Naive thymus-derived CD8-positive, alpha-beta T cell (primary cell): ENCODE measurements at places on chromosomes 1 and 21.

GRCh38 chr21:45310459-45310858 lies 22.8 kb upstream of the POFUT2 start:
- DNase-seq: no peak
- H3K4me3 ChIP-seq: no peak overlapping the region
- no peak overlapping the region for H3K27ac ChIP-seq
- peaks cover 15% of the 10 kb centered on the region for H3K4me1 ChIP-seq

- no peaks in the 10 kb centered on the region for H3K36me3 ChIP-seq
- no peak for DNase-seq
- peaks cover 2% of the 10 kb centered on the region for H3K27me3 ChIP-seq
- H3K4me1 ChIP-seq: peaks cover 16% of the 10 kb centered on the region
These were observed 126.5 kb downstream of the RHOU start for GRCh38 chr1:228861832-228862180.

GRCh38 chr1:162391790-162392563 lies 10.4 kb downstream of the C1orf226 start:
- H3K4me1 ChIP-seq: peaks cover 6% of the 10 kb centered on the region
- no peaks in the 10 kb centered on the region for H3K36me3 ChIP-seq
- H3K4me3 ChIP-seq: no peak overlapping the region
- no peak for DNase-seq
- peaks cover 21% of the 10 kb centered on the region for H3K27me3 ChIP-seq

DNA sequence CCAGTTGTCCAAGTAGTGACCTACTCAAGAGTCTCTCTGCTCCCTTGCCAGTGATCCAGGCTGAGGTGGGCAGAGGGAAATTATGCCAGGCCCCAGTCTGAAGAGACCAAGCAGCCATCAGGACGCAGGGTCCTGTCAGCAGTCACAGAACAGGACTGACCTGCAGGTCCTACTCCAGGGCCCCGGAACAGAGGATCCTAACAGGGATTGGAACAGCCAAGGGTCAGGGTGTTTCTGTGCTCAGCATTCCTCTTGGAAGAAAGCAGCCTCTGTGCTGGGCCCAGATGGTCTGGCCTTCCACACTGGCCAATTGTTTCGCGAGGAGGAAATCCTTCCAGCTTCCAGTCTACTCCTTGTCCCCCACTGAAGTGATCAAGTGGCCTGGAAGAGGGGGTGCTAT lies 41.6 kb upstream of the USP1 start:
- no peaks in the 10 kb centered on the region for H3K27me3 ChIP-seq
- no peak for DNase-seq
- H3K4me3 ChIP-seq: no peak overlapping the region
- H3K27ac ChIP-seq: no peak overlapping the region

GRCh38 chr21:41167348-41168342 lies at the start of gene BACE2:
Gene BACE2 (plus strand): TSS chr21:41168160. CDS start chr21:41168264, 104 bp downstream.
- peaks cover 44% of the 10 kb centered on the region for H3K27me3 ChIP-seq
- H3K27ac ChIP-seq: no peak within 1 kb of the TSS
- H3K36me3 ChIP-seq: no peaks in the 10 kb centered on the region
- peaks cover 10% of the 10 kb centered on the region for H3K4me1 ChIP-seq

DNA sequence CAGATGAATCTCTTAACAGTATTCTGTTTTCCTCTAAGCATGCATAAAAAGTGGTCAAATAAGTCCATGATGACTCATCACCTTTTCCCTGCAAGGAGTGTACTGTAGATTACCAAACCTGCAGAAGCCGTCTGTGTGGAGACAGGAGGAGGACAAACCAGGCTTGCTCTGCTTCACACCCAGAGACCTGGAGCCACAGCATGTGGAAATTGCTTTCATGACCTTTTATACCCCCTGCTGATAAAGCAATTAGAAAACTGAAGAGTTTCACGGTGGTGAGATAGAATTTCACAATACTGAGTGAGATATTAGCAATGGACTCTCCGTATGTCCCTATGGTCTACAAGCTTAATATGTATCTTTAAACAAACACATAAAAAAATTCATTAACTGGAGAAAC lies 9.4 kb downstream of the CORT start:
- H3K4me1 ChIP-seq: peaks cover 7% of the 10 kb centered on the region
- no peaks in the 10 kb centered on the region for H3K27me3 ChIP-seq
- no peak overlapping the region for H3K27ac ChIP-seq
- no peaks in the 10 kb centered on the region for H3K36me3 ChIP-seq

GRCh38 chr1:233465745-233466343 lies 138.3 kb downstream of the MAP3K21 start:
- H3K27me3 ChIP-seq: peaks cover under 1% of the 10 kb centered on the region
- DNase-seq: no peak
- no peak overlapping the region for H3K27ac ChIP-seq
- no peaks in the 10 kb centered on the region for H3K36me3 ChIP-seq
- no peak overlapping the region for H3K4me3 ChIP-seq
- H3K4me1 ChIP-seq: no peaks in the 10 kb centered on the region

- H3K4me1 ChIP-seq: peaks cover 5% of the 10 kb centered on the region
- no peak for DNase-seq
- H3K4me3 ChIP-seq: no peak overlapping the region
- peaks cover 9% of the 10 kb centered on the region for H3K36me3 ChIP-seq
- H3K27ac ChIP-seq: no peak overlapping the region
These were observed 465.7 kb downstream of the SMYD3 start for GRCh38 chr1:246041360-246041759.

- peak; percentile 24 for DNase-seq
- H3K36me3 ChIP-seq: no peaks in the 10 kb centered on the region
- H3K4me1 ChIP-seq: peaks cover 16% of the 10 kb centered on the region
- peak overlapping the region; percentile 0 for H3K27ac ChIP-seq
These were observed 587.3 kb downstream of the PTPRC start for GRCh38 chr1:199226163-199226562.

DNA sequence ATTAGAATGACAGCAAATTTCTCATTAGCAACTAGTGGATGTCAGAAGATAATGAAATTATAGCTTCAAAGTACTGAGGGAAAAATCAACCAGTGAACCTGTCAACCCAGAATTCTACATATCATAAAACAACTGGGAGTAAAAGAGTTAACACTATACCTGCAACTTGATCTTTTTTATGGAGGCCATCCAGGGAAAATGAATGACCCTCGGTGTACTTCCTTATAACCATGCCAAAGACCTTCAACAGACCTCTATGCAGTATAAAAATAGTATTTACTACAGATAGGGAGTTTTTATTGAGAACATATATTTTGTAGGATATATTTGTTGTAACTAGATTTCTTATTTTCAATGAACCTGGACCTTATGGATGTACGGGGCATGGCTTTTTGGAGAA lies 392.5 kb upstream of the ZRANB2 start:
- no peaks in the 10 kb centered on the region for H3K4me1 ChIP-seq
- H3K4me3 ChIP-seq: no peak overlapping the region
- DNase-seq: no peak
- H3K36me3 ChIP-seq: no peaks in the 10 kb centered on the region
- H3K27ac ChIP-seq: no peak overlapping the region

GRCh38 chr1:42211224-42211623 lies 46.7 kb upstream of the GUCA2A start:
- no peak overlapping the region for H3K27ac ChIP-seq
- peaks cover 45% of the 10 kb centered on the region for H3K36me3 ChIP-seq
- no peak overlapping the region for H3K4me3 ChIP-seq
- no peaks in the 10 kb centered on the region for H3K27me3 ChIP-seq
- H3K4me1 ChIP-seq: peaks cover 17% of the 10 kb centered on the region

DNA sequence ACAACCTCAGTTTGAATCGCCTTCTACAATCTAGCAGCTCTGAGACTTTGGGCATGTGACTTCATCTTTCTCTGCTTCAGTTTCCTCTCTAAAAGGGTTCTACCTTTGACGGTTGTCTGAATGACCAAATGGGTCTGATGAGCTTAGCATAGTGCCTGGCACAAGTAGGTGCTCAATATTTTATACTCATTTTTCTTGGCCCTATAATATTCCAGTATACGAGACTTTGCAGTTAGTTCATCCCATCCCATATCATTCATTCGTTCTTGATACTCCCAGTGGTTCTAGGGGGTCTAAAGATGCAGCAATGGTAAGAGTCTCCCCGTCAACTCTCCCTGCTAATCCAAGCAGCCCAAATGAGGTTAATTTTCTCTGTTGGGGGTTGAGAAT lies 67.6 kb downstream of the ALPL start:
- H3K27ac ChIP-seq: no peak overlapping the region
- peaks cover 4% of the 10 kb centered on the region for H3K27me3 ChIP-seq
- no peaks in the 10 kb centered on the region for H3K4me1 ChIP-seq
- DNase-seq: no peak
- no peak overlapping the region for H3K4me3 ChIP-seq

DNA sequence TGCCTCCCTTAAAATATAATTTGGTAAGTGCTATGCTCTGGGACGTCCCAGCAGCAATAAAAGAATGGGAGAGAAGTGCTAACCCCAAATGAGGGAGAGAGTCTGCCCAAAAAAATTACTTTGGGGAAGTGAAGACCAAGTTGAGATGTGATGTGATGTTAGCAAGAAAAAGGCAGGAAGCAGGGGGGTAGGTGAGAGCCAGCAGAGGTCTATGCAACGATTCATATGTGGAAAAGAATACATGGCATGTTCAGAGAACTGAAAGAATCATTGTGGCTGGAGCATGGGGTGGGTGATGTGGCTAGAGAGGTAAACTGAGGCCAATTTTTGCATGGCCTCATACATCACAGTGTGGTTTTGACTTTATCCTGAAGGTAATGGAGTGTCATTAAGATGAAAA lies 5.6 kb upstream of the CTPS1 start:
- no peaks in the 10 kb centered on the region for H3K36me3 ChIP-seq
- no peak overlapping the region for H3K4me3 ChIP-seq
- DNase-seq: no peak
- peaks cover 4% of the 10 kb centered on the region for H3K4me1 ChIP-seq
- H3K27ac ChIP-seq: no peak overlapping the region
- H3K27me3 ChIP-seq: no peaks in the 10 kb centered on the region

DNA sequence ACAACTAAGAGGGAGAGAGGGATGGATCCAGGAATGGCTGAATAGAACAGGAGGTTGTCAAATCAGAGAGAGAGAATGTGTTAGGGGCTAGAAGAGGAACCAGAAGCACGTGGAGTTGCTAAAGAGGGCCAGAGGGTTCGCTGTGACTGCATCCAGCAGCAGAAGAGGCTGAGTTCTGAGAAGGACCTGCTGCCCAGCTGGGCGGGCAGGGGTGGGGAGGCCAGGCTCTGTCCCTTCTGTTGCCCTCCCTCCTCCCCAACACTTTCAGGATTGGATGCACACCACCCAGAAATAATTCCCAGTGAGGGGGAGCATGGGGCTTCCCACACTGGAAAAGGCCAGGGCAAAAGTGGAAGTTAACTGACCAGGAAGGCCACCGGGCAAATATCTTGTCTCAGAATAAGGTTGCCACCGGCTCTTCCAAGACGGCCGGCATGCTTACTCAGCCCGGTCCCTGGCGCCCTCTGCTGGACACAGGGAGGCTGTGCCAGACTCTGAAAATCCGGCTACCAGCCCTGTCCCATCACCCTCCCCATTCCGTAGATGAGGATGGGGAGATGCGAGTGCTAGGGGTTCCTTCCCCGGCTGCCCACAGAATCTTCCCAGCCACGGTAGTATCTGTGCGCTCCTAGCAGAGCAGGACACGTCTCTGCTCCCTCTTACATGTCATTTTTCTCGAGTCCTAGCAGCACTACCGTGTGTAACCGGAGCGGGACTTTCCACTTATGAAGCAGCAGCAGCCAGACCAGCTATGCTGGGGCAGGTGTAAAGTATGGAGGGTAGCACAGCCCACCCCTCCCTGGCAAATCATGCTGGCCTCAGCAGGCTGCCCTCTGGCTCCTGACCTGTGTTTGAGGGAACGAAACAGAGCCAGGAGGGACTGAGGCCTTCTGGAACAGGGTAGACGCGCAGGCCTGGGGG lies 46.8 kb upstream of the A3GALT2 start:
- no peaks in the 10 kb centered on the region for H3K27me3 ChIP-seq
- no peak overlapping the region for H3K4me3 ChIP-seq
- no peaks in the 10 kb centered on the region for H3K36me3 ChIP-seq

DNA sequence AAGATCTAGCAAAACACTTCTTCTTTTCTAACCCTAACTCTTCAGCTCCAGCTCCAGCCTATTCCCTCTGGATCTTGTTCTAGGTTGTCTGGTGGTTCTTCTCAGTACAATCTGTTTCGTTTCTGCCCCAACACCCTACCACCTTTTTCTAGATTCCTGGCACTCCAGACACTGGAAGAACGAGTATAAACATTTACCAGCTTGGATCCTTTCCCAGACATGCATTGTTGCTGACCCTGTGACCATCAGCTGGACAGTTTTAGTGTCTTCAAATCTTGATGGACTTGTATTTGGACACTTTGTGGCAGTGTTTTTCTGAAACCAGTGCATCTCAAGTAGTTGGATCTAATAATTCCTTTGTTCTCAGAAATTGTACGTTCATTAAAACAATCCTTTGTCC lies 30.6 kb upstream of the CACNA1E start:
- H3K27me3 ChIP-seq: peaks cover 8% of the 10 kb centered on the region
- DNase-seq: no peak
- H3K27ac ChIP-seq: no peak overlapping the region
